CD4-positive, alpha-beta memory T cell (primary cell): ENCODE measurements at places on chromosomes 5 and 9. TPM values are rescaled to one million over a fixed set of nuclear protein-coding genes. Genes with fewer than 3 reads are reported as not detected.

The LCN1 gene
- polyA plus RNA-seq, result not detected

DNA sequence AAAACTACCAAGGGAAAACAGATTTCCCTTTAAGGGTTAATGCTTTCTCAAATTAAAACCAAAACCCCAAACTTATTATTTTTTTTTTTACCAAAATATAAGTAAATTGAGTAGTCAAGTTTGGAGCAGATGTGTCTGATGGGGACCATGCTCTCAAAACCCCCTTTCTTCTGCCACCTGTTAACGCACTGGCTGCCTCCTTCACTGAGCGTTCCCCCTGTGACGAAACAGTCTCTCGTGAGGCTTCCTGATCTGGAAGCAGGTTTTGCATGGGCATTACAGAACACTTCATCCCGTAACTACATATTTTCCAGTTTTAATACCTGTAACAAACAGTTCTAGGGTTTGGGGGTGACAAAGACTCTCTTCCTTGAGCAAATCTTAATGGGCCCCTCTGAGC is 59.4 kb downstream of the ANKH start:
- H3K27me3 ChIP-seq, result no peaks in the 10 kb centered on the region
- H3K4me3 ChIP-seq, result no peak overlapping the region
- no peak for DNase-seq

DNA sequence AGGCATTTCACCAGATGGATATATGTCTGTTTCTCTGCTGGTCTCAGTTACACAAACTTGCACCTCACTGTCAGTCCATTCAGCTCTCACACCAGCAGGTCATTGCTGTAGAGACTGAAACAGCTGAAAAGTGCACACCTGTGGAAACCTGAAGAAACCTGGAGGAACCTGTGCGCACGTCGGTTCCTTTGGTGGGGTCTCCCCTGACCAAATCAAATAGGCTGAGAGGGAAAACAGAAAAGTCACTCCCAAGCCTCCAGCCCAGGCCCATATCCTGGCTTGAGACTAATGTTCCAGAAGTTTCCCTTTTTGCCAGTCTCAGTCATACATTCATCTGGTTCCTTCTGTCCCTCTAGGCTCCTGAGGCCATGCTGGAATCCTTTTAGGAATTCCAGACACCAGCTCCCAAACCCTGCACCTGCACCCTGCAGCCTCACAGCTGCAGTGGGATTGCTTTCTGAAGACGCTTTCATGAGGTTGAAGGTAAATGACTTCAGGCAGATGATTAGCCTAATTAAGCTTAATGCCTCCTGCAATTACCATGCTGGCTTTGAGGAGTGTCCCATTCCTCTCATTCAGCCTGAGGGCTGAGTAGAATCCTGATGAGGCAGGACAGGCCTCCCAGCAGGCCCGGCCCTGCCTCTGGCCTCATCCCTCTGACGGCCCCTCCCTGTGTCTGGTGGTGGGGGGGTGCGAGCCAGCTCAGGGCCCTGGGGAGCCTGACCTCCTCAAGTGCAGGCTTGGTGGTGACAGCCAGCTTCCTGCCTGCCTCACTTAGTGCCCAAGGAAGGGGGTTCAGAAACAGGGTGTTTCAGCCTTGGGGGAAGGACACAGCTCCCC is 24.3 kb upstream of the CXCL14 start:
- DNase-seq, result no peak
- no peak overlapping the region for H3K4me3 ChIP-seq
- no peaks in the 10 kb centered on the region for H3K27me3 ChIP-seq
- H3K4me1 ChIP-seq, result no peaks in the 10 kb centered on the region
- H3K36me3 ChIP-seq, result no peaks in the 10 kb centered on the region

DNA sequence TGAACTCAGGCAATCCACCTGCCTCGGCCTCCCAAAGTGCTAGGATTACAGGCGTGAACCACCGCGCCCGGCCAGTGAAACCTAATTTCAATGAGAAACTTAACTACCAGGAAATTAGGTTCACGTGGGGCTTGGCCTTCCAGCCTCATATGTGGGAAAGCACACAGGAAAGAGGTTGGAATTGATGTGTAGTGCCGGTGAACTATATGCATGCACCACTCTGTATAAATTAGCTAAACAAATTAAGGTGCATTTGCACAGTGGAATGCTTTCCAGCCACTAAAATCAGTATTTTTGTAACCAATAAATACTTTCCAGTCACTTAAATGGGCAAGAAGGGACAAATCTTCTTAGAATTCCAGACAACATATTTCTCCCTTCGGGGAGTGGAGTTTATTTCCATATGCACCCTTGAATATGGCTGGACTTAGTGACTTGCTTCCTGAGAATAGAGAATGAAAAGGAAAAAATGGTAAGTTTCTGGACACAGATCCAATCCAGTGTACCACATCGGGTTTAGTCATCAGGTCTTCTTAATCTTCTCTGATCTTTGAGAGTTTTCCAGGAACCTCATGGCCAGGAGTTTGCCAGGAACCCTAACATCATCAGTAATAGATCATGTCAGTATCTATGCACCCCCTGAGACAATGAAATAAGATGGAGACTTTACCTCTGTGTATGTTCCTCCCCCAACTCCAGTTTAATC is 24.9 kb downstream of the ATOX1 start:
- H3K27ac ChIP-seq, result no peak overlapping the region
- H3K4me1 ChIP-seq, result no peaks in the 10 kb centered on the region

DNA sequence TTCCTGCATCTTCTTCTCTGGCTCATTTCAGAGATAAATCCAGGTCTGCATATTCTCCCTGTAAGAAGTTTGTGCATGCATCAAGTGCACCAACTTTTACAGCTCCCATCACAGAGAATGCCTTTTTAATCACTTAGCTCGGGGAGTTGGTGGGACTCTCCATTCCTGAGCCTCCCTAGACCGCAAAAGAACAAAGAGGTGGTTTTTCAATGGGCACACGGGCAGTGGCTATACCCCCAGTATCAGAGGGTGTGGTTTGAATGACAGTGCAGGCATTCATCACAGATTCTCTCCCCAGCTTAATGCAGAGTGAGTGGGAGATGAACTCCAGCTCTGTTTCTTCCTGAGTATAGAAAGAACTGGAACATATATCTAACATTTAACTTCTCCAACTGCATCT is 264.7 kb upstream of the NR4A3 start:
- H3K27ac ChIP-seq, result no peak overlapping the region
- H3K4me1 ChIP-seq, result no peaks in the 10 kb centered on the region
- H3K4me3 ChIP-seq, result no peak overlapping the region
- H3K36me3 ChIP-seq, result no peaks in the 10 kb centered on the region

DNA sequence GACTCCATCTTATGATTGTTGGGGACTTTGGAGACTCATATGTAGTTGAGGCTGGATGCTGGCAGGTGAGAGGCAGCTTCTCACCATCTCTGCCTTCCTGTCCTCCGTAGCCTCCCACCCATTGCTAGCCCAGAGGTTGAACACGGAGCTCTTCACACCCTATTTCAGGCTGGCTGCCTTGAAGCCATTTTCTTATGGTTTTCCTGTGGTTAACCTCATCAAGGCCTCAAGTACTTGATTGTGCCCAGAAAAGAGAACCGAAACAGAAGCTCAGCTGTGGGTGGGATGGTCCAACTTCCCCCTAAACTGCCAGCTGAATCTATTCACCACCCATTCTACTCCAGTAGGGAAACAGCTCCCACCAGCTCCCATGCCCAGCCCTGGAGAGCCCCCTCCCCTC is 102.9 kb downstream of the LIFR start:
- no peak overlapping the region for H3K27ac ChIP-seq
- peak; percentile 79 for DNase-seq
- H3K4me1 ChIP-seq, result peaks cover 32% of the 10 kb centered on the region
- H3K4me3 ChIP-seq, result no peak overlapping the region
